Activated CD8-positive, alpha-beta memory T cell treated with anti-CD3 and anti-CD28 coated beads, Interleukin-2, amount 50 U/mL, for 4 hours (primary cell): ENCODE measurements at places on chromosomes 7 and 10.

GRCh38 chr7:146370171-146370570 lies 253.6 kb downstream of the CNTNAP2 start:
- no peak for DNase-seq

GRCh38 chr7:150717814-150718420 lies 1.5 kb downstream of the GIMAP1 start:
- DNase-seq, result no peak

DNA sequence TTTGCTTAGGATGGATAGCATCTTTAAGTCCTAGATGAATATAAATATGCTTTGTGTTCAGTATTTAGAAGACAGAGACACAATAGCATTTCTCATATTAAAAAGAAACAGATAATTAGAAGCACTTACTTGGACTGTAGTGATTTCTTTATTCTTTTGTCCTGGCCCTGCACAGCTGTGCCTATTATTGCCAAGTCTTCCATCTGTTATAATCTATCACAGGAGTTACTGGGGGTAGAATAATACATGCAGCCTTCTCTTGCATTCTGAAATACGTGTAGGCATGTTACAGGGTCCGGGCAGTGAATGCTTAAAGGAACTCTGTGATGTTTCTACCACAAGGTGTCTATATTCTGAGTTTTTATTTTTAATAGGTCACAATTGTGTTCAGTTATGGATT lies 461.5 kb upstream of the COBL start:
- DNase-seq, result no peak

DNA sequence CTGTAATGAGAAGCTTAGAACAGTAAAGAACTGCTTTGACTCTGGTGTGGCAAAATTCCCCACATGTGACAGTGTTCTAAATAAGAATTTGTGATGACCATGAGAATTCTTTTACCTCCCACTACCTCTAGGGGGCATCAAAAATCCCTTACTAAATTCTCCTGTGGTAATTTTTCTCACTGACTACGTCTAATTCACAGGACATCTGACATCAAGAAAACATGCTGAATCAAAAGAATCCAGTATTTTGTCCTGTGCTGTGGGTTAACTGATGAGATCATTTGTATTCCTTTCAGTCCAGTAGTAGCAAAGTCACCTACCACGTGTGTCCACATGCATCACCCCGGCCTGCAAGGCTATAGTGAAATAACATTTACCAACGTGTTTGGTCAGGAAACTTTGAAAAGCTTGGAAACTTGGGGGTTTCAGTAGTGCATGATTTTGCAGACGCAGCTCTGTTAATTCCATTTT lies 103.8 kb downstream of the ATE1 start:
- DNase-seq, result no peak

DNA sequence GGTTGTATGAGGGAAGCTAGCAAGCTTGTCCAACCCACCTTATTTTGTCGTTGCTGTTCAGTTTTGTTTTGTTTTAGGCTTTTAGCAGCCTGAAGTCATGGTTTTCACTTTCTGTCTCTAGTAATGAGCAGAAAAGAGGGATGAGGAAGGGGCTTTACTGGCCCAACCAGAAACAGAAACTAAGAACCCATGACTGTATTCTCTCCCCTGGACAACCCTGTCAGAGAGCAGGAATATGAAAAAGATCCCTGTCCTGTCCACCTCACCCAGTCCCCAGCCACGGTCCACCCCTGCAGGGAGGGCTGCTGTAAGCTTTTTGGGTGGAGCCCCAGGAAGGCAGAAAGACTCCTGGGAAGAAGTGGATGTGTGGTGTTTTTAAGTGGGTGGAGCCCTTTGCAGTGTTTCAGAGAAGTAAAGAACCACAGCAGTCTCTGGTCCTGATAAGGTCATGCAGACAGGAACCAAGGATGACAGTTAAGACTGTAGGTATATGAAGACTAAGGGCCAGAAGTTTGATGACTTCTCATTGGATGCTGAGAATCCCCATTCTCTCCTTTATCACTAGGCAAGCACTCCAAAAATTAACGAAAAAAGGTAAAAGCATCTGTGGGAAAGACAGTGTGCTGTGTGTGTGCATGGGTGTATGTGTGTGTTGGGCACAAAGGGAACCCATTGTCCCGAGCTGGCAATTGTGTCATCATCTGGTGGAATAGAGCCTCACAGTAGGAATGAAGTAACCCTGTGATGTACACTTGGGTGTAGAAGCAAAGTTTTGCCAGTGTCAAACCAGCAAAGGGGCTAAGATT lies 13.8 kb downstream of the MRPL32 start:
- DNase-seq, result no peak

- DNase-seq, result no peak
Observed at GRCh38 chr7:137875746-137876145, 29.0 kb upstream of the DGKI start.

DNA sequence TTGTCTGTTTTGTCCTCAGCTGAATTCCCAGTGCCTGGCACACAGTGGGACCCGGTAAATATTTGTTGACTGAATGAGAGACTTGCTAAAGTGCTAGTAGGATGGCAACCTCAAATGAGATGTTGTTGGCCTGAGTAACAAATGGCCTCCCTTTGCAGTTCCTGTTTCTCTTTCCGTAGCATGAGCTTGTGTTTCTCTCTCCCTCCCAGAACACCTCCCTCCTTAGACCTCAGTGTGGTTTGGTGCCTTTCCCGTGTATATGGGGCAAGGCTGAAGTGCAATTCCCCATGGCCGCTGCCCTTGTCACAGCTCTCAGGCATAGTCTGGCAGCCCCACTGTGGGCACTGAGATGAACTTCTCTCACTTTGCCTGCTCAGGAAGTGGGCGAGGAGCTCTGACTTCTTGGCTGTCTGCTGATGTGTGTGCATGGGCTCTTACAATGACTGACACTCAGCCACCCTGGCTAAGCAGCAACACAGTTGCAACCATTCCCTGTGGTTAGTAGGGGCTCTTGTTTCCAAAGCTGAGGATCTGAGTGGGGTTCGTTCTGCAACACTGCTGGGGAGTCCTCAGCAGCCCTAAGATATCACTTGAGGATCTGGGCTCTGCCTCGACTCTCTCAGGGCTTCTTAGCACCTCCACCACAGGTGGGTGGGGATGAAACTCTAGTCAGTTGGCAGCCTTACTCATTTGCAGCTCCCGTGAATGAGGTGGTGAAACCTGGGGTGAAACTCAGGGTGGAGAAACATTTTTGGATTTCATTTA lies 136.1 kb downstream of the ICA1 start:
- DNase-seq, result peak; percentile 66

- DNase-seq, result no peak
Observed at GRCh38 chr7:13821152-13821787, 168.2 kb downstream of the ETV1 start.

- DNase-seq, result no peak
Observed at GRCh38 chr7:82274681-82275080, 168.9 kb downstream of the CACNA2D1 start.

DNA sequence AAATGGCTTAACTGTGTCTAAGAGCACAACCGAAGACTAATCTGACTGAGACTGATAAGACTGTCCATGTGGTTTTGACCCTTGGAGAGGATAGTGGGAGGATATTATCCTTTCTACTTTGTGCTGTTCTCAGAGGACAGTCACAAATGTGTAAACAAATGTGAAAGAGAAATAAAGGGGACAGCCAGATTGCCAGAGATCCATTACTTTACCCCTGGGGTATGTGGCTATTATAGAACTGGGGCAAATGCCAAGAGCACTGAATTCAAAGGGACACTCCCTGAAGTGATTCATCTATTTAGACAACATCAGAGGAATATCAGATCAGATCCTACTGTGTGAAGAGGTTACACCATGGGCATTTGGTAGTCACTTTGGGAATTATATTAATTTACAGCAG lies 154.7 kb downstream of the RNLS start:
- no peak for DNase-seq

DNA sequence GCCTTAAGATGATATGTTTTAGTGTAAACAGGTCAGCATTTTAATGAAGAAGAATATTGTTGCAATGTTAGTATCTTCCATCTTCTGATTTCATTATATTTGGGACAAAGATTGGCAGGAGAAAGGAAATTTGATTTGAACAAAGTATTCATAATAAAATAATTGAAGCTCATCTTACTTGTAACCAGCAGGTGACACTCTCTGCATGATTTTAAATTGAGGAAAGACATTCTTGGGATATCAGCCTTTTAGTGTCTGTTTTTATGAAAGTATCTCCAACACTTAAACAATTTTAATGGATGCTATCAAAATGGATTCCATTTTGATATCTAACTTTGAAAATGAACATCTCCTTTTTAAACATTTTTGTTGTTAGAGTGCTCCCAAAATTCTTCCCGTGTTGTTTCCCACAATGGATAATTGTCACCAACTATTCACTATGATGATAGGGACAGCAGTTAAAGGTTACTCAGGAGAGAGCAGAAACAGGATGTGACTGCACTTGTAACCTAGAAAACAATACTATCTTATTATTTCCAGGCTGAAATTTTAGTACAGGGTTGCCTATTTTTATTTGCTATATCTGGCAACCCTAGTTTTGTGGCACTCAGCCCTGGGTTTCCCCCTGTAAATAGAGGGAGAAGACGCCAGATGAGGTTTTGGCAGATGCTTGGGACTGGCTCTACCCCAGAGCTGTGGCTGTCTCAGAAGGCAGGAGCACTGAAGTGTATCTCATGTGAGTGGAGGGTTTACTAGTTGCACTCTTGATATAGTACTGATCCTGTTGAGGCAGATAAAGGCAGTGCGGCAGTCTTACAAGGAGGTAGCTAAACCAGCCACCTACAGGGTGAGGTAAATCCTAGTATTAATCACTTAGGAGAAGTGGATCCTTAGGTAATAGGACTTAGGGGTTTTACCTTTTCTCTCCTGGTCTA lies 31.0 kb upstream of the ABCB4 start:
- no peak for DNase-seq

DNA sequence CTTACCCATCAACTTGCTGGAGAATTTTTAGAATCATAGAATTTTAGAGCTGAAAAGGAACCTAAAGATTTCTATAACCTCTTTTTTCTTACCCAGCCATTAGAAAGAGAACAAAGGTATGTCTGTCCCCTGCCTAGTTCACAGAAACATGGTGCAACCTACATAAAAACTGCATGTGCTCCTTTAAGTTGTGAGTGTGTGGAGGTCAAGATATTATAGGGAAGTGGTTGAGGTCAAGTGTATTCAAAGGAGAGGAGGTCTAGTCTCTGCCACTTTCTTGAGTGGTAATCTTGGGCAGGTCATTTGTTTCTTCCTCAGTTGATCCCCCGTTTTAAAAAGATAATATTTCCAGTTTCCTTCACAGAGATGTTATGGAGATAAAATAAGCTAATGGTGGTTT lies 6.4 kb downstream of the UBTD1 start:
- DNase-seq, result no peak

DNA sequence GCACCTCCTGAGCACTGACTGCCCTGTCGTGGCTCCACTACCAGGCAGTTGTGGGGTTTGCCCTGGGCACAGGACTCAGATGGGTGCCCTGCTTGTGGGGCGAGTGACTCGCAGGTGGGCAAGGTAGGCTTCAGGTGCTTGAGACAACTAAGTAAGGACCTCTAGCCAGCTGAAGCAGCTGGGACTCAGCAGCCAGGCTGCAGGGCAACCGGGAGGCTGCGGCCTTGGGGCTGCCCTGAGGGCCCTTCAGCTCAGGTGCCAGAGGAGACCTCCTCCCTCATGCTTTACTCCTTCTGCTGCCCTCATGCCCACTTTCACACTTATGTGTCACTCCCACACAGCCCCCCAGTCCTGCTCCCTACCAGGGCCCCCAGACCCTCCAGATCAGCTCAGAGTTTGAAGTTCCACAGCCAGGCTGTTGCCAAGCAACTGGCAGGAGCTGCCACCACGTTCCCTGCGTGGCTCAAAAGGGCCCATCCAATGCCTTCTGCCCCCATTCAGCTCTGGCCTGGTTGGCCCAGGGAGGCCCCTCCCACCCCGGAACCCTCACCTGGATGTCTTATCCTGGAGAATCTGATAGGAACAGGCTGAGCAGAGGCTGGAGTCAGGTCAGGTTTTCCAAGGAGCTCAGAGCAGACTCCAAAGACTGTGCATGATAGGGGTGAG lies 10.0 kb downstream of the TLX1 start:
- DNase-seq, result no peak

GRCh38 chr10:43259213-43259991 lies 7.5 kb downstream of the RASGEF1A start:
- no peak for DNase-seq

- no peak for DNase-seq
Observed at GRCh38 chr10:119947300-119947699, 54.8 kb downstream of the SEC23IP start.

DNA sequence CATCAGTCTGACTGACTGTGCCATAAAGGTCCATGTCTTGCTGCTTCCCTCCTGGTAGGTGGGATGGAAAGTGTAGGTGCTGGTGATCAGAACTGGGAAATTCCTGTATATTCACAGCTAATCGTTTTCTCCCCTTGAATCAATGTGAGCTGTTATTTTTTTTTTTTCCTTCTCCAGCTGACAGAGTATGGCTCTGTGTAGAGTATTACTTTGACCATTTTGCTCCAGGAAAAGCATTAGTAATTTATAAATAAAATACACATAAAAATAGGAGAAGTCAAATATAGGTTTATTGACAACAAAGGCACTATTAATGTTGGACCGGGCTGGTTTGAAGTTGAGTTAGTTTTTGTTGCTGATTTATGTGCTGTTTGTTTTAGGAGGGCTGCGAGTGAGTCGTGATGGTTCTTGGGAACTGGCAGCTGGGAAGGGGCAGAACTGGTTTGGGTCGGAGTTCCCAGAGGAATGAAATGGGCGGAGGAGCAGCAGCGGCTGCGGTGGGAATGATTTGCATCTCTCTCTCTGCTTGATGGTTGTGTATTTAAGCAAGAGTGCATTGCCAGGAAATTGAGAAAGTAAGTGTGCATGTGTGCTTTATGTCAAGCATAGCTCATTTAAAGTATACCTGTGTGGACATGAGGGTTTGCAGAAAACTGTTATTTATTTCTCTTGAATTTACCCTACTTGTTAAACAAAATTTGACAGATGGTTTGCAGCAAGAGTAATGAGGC lies 80.9 kb downstream of the LRMDA start:
- DNase-seq, result no peak

GRCh38 chr10:25493122-25493893 lies 318.5 kb downstream of the GPR158 start:
- no peak for DNase-seq

GRCh38 chr7:73829505-73829904 lies 1.3 kb upstream of the CLDN4 start:
- DNase-seq, result no peak

- no peak for DNase-seq
Observed at GRCh38 chr10:109894516-109894915, 28.8 kb downstream of the XPNPEP1 start.

GRCh38 chr7:95893484-95893883 lies 121.1 kb downstream of the DYNC1I1 start:
- no peak for DNase-seq

DNA sequence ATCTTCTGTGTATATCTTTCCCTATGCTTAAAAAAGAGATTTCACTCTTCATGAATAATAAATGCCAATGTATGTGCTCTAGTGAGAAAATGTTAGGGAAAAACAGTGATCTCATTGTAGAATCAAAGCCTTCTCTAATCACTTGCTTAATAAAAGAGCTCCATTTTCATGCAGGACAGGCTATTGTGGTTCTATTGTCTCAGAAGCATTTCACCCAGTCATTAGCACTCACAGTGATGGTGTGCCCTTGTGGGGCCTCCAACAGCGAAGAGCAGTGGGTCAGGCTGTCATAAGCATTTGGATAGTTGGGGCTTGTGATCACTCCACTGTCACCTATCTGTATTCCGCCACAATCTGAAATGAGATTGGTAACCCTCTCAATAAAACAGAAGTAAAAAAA lies 83.9 kb upstream of the RSU1 start:
- DNase-seq, result no peak
